H54 (cell line): ENCODE measurements at places on chromosomes 3 and 15.

DNA sequence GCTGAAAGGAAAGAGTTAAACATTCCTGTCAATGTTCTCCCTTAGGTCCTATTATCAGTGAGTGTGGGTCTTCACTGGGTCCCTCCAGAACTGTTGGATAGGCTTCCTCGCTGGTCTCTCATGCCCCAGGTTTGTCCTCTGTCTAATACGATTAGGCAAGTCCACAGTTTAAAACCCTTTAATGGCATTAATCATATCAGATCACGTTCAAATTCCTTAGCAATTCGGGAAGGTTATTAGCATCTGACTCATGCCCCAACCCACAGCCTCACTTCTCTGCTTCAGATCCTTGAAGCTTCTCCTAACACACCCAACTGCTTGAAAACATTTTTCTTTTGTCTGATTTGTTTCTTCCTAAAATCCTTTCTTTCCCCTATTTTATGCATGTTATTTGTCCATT, 224.3 kb upstream of the ATP10A start:
- DNase-seq = no peak

DNA sequence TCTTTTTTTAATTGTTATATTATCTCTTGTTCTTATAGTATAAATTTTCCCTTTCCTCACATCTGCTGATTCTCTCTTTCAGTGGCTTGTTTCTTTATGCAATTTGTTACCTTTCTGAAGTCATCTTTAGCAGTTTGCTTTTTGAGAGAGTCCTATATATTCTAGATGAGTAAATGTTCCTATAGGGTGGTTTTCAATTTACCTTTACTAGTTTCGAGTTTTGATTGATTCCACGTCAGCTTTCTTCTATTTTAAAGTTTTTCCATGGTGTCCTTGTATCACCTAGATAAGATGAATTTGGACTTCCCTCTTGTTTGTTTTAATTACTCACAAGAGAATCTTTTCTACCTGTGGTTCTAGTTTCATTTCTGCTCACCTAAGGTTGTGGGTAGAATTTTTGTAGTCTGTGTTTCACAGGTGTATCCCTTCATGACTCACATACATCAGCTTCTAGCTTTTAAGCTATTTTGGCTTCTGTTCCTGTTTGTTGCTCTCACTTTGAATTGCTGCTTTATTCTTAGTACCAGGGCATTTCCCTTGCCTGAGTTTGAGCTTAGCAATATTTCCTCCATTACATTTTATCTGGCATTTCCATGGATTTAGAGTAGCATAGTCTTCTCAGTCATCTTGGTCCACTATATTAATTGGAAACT, 6.4 kb downstream of the TEX9 start:
- DNase-seq = no peak

GRCh38 chr3:127172781-127173515, 20.0 kb upstream of the PRR23E start:
- DNase-seq = peak; percentile 70

GRCh38 chr3:66598168-66598567, 97.3 kb upstream of the LRIG1 start:
- DNase-seq = no peak

- DNase-seq = no peak
These were observed 78.6 kb downstream of the TRIM42 start for GRCh38 chr3:140756240-140757016.
